ENCODE measurements at places on chromosomes 13 and 19. TPM values are rescaled to one million over a fixed set of nuclear protein-coding genes. Genes with fewer than 3 reads are reported as not detected.

ZNF665 gene
- total RNA-seq, result 1.7 TPM

TRPC4 gene
- total RNA-seq, result 0.48 TPM

ZNF506 gene
- 1.5 TPM for total RNA-seq

EML2 gene
- total RNA-seq, result 29.0 TPM

ZBTB32 gene
- 2.1 TPM for total RNA-seq

COX6B2 gene
- total RNA-seq, result 15.3 TPM

FXYD3 gene
- 0.44 TPM for total RNA-seq

KLHL1 gene
- 9.2 TPM for total RNA-seq

GNG14 gene
- not detected for total RNA-seq

CGB7 gene
- 0.17 TPM for total RNA-seq

DNA sequence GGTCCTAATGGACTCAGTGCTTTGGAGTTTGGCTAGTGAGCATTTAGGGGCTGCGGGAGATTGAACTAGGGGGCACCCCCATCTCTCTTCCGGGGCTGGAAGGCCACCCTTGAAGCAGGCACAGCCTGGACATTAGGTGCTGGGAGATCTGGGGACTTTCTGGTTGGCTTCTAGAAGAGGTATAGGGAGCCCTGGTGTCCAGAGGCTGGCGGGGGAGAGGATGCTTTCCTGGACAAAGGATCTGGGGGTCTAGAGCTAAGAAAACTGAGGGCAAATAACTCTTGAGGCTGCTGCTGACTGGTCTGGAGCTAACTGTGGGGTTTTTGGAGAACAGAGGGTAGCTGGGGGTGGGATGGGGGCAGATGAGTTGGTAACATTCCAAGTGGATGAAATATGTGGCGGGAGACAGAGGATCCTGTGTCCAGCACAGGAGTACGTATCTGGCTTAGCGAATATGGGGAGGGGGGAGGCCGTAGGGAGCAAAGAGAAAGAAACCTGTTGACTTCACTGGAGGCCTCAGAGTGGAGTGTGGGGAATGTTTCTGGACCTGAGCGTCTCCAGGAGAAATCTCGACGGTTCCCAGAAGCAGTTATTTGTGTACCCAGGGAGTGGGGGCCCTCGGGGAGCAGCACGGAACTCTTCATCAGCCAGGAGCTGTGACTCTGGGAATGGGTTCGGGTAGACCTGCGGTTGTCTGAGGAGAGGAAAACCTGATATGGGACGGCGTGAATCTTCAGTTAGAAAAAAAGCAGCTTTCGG is 1.4 kb downstream of the HNRNPUL1 start:
- ATAC-seq, result no peak

GRCh38 chr13:43411211-43411610 is 375.6 kb downstream of the ENOX1 start:
- ATAC-seq, result no peak

- ATAC-seq, result no peak
Measured at GRCh38 chr19:50843701-50844221, 10.4 kb upstream of the KLK15 start.

- no peak for ATAC-seq
Measured at GRCh38 chr13:112842343-112842856, 126.6 kb upstream of the MCF2L start.

DNA sequence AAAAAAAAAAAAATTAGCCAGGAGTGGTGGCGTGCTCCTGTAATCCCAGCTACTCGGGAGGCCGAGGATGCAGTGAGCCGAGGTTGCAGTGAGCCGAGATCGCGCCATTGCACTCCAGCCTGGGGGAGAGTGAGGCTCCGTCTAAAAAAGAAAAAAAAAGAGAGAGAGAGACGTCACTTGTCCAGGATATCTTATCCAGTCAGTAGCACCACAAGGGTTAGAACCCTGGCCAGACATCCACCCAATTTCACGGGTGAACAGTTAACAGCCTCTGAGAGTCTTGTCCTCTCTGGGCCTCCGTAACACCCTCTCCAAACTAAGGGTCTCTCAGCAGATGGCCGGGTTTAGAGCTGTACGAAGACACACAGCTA is 917 bp upstream of the CLPTM1 start:
- ATAC-seq, result no peak

- no peak for ATAC-seq
Measured at GRCh38 chr13:99859178-99860177, 112.1 kb downstream of the ZIC5 start.

- no peak for ATAC-seq
Measured at GRCh38 chr19:20269461-20269860, 102.4 kb downstream of the ZNF486 start.

DNA sequence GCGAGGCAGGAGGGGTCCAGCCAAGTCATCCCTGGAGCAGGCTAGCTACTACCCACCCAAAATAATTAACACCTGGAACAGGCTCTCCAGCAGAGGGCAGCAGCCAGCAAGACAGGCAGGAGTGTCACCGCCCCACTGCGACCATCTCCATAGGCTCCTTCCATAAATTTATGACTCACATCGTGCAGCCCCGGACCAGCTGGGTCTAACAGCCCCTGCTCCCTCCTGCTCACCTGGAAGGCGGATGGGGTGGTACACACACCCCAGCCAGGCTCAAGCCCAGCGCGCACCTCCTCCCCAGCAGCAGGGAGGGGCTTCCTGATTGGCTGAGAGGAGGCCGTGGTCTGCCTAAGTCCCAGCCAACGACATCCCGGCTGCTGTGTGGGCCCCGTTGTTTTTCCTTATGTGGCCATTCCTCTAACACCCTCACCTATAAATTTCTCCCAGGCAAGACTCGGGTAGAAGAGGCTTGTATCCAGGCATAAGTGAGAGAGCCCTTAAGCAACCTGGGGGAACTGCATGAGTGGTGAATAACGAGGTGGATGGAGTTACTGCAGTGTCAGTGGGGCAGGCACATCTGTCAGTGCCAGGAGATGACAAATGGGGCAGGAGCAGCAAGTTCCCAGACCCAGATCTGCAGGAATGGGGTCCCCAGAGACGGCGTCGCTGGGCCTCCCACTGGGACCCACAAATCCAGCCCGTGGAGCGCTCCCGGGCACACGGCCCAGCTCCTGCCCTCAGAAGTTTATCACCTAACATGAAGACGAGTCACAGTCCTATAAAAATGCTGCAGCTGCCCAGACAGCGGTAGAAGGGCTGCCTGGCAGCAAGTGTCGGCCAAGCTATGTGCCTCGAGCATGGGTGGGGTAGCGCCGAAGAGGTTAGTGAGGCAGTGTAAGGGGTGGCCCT is 43.1 kb downstream of the CEBPG start:
- peak; percentile 91 for ATAC-seq

GRCh38 chr13:111031531-111031961 is 83.6 kb upstream of the ARHGEF7 start:
- no peak for ATAC-seq

- peak; percentile 1 for ATAC-seq
Measured at GRCh38 chr19:16325641-16326400, 1.2 kb downstream of the KLF2 start.

GRCh38 chr19:9043524-9043923 is 33.3 kb upstream of the MUC16 start:
- no peak for ATAC-seq

DNA sequence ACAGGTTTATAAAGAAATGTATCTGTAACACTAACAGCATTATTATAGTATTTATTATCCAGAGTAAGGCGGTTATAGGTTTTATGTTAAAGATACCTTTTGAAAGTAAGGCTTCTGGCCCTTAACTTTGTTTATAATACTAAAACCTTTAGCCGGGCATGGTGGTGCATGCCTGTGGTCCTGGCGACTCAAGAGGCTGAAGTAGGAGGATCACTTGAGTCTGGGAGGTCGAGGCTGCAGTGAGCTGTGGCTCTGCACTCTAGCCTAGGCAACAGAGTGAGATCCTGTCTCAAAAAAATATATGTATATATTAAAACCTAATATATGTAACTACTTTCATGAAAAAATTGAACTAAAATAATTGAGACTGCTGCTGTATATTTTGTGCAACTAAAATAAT is 98.7 kb upstream of the KLF5 start:
- no peak for ATAC-seq

GRCh38 chr19:29581398-29581797 is 24.7 kb upstream of the POP4 start:
- ATAC-seq, result no peak

GRCh38 chr19:31350033-31350692 is 927 bp upstream of the TSHZ3 start:
- peak; percentile 29 for ATAC-seq

DNA sequence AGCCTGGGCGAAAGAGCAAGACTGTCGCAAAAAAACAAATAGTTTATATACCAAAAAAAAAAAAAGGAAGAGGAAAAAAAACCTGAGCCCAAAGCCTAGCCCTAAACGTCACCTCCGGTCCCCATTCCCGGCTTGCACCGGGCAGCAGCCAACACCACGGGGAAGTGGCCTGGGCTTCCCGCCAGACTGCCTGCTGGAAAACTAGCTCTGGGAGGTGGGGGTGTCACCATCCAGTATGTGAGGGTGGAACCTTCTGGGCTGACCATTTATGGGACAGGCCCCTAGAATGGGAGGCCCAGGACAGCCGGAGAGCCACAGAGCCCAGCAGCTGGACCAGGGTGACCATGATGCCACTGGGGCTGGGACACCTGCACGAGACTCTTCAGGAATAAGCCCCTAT is 37.3 kb downstream of the IL12RB1 start:
- ATAC-seq, result no peak

GRCh38 chr13:100395698-100396373 is 192.8 kb downstream of the GGACT start:
- no peak for ATAC-seq

GRCh38 chr13:38674208-38674607 is 12.7 kb upstream of the FREM2 start:
- ATAC-seq, result no peak

GRCh38 chr13:113129921-113130750 is 7.5 kb downstream of the F10 start:
- no peak for ATAC-seq

DNA sequence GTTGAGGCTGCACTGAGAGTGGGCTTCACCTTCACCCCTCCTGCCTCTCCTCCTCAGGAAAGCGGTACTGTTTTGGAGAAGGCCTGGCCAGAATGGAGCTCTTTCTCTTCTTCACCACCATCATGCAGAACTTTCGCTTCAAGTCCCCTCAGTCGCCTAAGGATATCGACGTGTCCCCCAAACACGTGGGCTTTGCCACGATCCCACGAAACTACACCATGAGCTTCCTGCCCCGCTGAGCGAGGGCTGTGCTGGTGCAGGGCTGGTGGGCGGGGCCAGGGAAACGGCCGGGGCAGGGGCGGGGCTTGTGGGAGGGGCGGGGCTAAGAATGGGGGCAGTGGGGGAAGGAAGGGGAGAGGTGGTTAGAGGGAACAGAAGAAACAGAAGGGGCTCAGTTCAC is 7.5 kb downstream of the CYP2A13 start:
- no peak for ATAC-seq

DNA sequence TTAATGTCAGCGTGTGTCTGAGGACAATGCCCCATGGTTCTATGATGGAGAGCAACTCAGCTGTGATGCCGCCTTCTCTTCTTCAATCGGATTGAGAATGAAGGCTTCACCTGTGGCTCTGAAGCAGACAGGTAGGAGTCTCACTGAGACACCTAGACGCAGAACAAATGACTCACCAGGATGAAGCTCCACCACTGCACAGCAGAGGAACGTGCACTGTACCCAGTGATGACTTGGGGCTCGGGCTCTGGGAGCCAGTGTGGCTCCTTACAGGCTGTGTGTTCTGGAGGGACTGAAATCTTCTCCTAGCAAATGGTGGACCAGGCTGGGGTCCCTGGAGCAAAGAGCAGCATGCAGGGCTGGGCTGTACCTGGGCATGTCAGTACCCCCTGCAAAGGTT is 44.0 kb downstream of the CCDC70 start:
- no peak for ATAC-seq

GRCh38 chr13:26653310-26653709 is 95.8 kb downstream of the WASF3 start:
- no peak for ATAC-seq

GRCh38 chr19:29478578-29479565 is 46.9 kb upstream of the VSTM2B start:
- peak; percentile 91 for ATAC-seq
